ENCODE measurements at places on chromosomes 3 and 15.

GRCh38 chr3:190169243-190169642 is 48.5 kb upstream of the P3H2 start:
- no peak for DNase-seq

DNA sequence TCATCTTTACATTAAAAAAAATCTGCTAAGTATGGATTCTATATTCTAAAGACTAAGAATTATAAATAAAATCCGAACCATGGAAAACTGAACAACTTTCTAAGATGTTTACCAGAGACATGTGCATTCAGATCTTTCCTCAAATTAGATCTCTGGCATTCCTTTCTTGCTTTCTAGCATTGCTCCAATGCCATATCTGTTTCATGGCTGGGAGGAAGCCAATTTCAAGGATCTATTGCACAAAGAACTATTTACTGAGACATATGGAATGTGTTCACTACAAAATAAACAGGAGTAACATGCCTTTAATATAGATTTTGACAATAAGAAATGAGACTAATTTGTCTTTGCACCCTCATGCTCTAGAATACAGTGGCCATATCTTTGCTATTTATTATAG is 45.1 kb upstream of the NANOGP8 start:
- peak; percentile 56 for DNase-seq

DNA sequence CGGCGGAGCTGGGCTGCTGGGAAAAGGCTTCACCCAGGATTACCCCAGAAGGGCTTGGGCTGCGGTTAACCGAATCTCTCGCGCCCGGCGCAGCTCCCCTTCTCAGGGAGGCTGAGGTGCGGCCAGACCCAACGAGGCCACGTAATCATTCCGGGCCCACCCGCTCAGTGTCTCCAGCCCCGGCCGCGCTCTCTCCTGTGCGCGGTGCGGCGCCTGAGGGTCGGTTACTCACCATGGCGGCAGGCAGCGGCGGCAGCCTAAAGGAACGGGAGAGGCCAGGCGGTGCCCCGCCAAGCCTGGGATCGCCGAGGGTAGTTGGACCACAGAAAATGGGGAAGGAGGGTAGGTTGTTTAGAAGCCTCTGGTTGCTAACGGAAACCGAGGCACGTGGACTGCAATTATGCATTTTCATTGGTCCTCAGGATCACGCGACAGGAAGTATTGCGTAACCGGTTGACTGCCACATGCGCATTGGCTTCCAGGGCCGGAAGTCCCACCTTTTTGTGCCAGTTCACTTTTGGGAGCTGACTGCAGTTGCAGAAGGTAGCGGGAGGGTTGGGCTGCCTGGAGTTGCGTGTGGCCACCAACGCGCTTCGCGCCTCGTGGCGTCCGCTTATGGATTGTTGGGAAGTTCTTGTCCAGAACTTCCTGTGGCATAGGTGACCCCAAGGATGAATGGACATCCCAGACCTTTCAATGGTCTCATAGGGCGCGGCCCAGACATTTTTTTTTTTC is at the start of gene LZTFL1:
TSS of gene LZTFL1 (minus strand) at position 363 of the 735 bp plus-strand sequence. CDS start at position 235, 128 bp downstream.
- DNase-seq: peak; percentile 97

DNA sequence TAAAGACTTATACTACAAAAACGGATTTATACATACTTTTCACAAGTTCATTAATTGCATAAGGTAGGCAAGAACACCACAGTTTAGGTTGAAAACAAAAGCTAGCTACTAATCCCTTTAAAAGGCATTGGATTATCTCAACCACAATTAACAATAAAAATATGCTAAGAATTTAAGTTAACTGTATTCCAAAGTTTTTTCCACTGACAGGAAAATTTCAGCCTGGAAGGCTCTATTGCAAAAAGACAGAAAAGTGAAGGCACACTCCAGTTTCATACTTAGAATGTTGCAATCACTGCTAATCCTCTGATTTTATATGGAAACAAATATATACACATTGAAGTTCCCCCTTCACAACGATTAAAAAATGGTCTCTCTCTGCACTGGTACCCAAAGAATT is 71.5 kb downstream of the TJP1 start:
- DNase-seq: peak; percentile 28

GRCh38 chr15:96170979-96171739 is 159.3 kb upstream of the NR2F2 start:
- DNase-seq: peak; percentile 28

DNA sequence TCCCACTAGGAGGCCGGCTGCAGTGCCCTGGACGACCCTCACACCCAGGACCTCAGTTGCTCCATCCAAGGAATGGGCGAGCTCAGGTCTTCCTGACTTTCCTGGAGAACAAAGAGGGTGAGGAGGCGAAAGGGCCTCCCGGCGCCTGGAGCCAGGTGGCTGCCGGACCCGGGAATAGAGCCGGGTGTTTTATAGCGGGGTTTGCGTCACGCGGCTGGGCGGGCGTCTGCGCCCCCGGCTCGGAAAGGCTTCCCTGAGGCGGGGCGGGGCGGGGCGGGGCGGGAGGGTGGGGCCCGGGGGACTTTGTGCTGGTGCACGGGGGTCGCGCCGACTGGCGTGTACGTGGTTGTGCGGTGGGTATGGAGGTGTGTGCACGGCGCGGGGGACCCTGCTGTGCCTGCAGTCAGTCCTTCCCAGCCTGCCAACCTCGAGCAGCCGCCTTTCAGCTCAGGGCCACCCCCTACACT is 4.6 kb upstream of the PRKCD start:
- DNase-seq: peak; percentile 16

- DNase-seq: peak; percentile 81
Measured at GRCh38 chr15:39106950-39107349, 473.9 kb upstream of the THBS1 start.

- DNase-seq: no peak
Measured at GRCh38 chr3:36837089-36837488, 72.7 kb upstream of the DCLK3 start.

- peak; percentile 44 for DNase-seq
Measured at GRCh38 chr15:51331141-51331540, 7.3 kb downstream of the CYP19A1 start.

GRCh38 chr3:114893361-114893760 is 253.7 kb downstream of the ZBTB20 start:
- no peak for DNase-seq

- DNase-seq: no peak
Measured at GRCh38 chr15:69767191-69767590, 314.6 kb downstream of the RPLP1 start.

- DNase-seq: no peak
Measured at GRCh38 chr3:41874022-41874421, 87.9 kb downstream of the ULK4 start.

- no peak for DNase-seq
Measured at GRCh38 chr15:85718271-85718971, 76.3 kb downstream of the KLHL25 start.

- peak; percentile 63 for DNase-seq
Measured at GRCh38 chr3:70853161-70853944, 540.9 kb upstream of the MDFIC2 start.

GRCh38 chr15:73858062-73858461 is 15.3 kb upstream of the TBC1D21 start:
- no peak for DNase-seq

DNA sequence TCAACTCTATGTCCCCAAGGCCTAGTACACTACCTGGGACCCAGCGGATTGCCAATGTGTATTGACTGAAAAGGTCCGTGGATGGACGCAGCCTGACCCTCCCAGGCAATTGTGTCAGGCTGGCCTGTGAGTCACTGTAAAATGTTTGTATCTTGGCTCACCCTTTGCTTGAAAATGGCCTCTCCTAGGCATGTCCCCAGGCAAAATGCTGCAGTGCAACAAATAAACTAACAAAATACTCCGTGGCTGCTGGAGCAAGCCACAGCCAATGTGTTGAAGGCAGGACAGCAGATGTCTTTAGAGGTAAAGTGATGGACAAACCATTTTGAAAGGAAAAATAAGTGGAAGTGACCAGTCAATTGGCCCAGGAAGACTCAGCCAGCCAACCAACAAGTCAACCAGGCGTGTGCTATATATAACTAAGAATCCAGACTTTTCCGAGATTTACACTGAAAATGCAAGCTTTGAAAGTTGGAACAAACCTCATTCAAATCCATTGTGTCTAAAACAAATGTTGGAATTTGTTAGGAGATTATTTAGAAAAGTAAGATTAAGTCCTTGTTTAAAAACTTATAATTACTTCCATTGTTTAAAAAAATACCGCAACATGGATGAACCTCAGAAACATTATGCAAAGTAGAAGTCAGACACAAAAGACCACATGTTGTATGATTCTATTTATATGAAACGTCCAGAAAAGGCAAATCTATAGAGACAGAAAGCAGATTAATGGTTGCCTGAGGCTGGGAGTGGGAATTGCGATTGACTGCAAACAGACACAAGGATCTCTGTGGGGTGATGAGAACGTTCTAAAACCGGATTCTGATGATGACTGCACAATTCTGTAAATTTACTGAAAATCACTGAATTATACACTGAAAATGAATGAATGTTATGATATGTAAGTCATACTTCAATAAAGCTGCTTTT is 191.2 kb downstream of the TLE3 start:
- DNase-seq: no peak

DNA sequence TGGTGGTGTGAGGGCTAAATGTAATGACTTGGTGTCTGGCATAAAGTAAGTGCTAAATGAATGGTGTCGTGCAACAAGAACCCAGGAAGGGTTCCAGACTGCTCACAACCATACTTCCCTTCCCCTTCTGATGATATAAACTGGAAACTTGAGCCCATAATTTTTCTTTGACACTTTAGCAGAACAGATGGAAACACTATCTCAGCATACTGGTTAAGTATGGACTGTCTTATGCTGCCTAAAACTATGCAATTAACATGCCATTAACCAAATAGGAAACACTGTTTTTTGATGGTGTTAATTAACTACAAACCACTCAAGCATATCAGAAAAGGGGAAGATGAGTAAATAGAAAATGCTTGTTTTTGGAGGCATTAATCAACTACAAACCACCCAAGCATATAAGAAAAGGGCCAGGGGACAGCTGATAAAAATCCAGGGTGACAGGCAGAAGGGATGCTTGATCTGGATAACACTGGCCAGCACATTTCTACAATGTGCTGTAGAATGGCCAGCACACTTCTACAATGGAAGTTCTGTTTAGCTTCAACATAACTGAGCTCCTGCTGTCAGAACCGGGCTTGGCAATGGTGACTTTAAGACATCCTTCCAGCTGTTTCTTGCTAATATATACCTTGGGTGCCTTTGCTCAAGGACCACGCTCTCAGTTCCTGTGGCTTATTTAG is 85.5 kb upstream of the FAM3D start:
- no peak for DNase-seq

- DNase-seq: peak; percentile 74
Measured at GRCh38 chr3:178845420-178846118, 226.0 kb downstream of the ZMAT3 start.

- DNase-seq: no peak
Measured at GRCh38 chr3:195204360-195205163, 66.4 kb downstream of the XXYLT1 start.

All from fibroblast of skin of right biceps (primary cell).